ENCODE measurements at places on chromosomes 6 and 20.

GRCh38 chr6:43742931-43743632, 26.9 kb upstream of the VEGFA start:
- no peak for DNase-seq

- no peak for DNase-seq
These were observed 52.4 kb downstream of the CEBPB start for GRCh38 chr20:50242863-50243609.

DNA sequence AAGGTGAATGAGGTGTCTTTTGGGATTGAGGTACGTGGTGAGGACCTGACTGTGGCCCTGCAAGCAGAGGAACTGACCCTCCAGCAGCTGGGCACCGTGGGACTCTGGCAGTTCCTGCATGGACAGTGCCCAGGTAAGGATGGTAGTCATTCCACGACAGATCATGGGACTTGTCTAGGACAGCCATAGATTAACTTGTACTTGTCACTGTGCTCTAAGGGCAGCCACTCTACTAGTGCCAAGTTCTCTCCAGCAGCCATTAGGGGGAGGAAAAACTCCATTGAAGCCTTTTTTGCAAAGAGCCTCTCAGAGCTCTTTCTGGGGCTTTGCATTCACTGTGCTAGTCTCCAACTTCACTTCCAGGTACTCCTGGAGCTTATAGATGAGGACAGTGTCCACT, 20.4 kb downstream of the TAF11 start:
- no peak for DNase-seq

DNA sequence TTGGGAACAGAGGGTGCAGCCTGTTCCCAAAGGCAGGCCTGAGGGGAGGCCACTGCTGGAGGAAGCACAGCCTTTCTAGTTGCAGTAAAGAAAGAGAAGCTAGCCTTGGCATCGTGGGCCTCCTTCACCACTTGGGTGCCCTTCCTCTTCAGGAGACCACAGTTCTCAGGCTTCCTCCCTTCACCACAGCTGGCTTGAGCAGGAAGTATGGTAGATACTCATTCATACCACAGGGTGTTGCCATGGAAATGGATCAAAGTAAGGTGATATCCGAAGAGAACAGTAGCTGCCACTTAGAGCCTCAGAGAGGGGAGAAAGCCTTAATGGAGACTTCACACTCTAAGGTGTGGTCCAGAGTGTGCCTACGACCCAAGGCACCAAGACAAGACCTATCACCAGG, 120.4 kb upstream of the RIPOR2 start:
- no peak for DNase-seq

DNA sequence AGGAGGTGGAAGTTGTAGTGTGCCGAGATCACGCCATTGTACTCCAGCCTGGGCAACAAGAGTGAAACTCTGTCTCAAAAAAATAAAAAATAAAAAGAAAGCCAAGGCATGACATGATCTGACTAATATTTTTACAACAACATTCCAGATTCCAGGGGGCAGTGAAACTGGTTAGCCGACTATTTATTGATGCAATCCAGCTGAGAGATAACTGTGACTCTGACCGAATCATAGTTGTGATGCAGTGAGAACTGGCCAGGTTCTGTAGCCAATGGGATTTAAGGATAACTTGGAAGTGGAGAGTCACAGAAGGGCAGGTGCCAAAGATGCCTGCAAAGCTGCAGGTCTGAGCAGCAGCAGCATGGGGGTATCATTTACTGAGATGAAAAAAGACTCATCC, 82.9 kb upstream of the TSHZ2 start:
- DNase-seq = no peak

DNA sequence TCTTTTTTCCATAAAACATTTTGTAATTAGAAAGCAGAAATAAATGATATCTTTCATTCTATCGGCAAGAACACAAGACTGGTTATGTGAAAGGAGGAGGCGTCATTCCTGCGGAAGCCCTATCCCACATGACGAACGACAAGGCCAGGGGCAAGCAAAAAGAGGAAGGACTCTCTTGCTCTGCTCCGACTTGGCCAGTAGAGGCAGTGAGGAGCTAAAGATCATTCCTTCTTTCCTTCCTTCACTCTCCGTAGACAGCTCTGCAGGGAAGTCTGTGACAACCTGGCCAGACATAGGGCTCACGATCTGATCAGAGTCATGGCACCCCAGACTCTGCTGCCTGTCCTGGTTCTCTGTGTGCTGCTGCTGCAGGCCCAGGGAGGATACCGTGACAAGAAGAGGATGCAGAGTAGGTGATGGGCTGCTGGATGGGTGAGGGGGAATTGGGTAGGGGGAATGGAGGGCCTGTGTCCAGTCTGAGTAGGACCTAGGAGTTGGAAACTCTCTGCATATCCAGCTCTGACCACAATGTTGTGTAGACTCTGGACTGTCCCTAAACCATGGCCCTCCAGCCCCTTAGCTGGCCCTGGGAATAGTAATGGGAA, at the start of gene WFDC10A:
WFDC10A (plus strand) TSS at position 244 of the 605 bp plus-strand sequence; CDS start at position 319, 75 bp downstream.
- peak; percentile 66 for DNase-seq

GRCh38 chr6:56806368-56806767, 148.5 kb upstream of the BEND6 start:
- DNase-seq = no peak

GRCh38 chr6:30211899-30212298, 1.3 kb downstream of the TRIM26 start:
- no peak for DNase-seq

DNA sequence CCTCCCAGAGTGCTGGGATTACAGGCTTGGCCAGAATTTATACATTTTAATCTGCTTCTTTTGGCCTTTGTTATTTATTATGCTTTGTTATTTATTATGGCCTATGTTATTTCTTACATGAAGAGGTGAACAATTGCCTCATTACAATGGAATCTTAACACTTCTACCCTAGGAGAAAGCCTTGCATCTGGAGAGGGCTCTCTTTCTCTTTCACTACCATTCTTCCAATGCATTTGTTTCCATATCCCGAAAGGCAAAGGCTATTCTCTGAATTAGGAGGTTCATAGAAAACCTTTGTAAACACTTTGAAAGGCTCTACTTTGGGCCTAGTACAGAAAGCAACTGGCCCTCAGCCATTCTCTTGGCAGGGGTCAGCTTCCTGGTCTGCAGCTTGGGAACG, 19.9 kb upstream of the DEK start:
- no peak for DNase-seq

GRCh38 chr6:96197241-96197640, 181.5 kb downstream of the FUT9 start:
- no peak for DNase-seq

GRCh38 chr6:132084811-132085509, 133.8 kb upstream of the CCN2 start:
- DNase-seq = no peak

GRCh38 chr6:87541744-87542143, 48.0 kb downstream of the RARS2 start:
- no peak for DNase-seq

- DNase-seq = no peak
These were observed 849 bp downstream of the GSTA4 start for GRCh38 chr6:52994031-52994838.

DNA sequence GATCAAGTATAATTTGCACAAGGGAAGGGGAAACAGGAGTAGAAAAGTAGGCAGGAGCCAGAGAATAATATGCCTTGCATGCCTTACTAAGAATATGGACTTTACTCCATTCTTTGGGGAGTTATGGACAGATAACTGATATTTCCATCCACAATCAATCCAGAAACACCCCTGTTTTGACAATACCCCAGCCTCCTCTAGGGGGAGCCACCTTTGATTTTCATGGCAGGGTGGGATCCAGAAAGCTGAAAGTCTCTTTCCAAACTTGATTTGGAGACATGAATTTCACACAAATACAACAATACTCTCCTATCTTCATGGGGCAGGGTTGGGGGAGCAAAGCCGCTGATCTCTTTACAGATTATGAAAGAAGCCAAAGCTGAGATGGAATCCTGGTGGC, 404.1 kb downstream of the FOXA2 start:
- DNase-seq = no peak

DNA sequence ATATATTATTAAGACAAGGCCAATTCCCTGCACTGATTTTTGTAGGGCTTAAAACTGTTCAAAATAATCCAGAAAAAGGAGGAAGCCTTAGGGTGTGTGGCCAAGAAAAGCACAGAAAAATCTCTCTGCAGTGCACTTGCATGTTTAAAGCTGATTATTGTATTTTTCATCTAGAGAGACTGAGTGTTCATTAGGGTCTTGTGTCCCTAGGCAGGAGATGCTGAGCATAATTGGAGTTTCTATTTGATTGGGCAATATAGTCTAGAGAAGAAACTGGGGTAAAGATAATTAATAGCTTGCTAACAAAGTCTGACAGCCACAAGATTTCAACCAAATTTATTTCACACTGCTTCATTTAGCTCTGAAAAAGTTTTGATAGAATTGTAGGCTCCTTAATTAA, 2.4 kb downstream of the FLRT3 start:
- DNase-seq = no peak

GRCh38 chr6:84804720-84805119, 40.3 kb upstream of the TBX18 start:
- no peak for DNase-seq

- no peak for DNase-seq
These were observed 98.1 kb upstream of the TOP1 start for GRCh38 chr20:40930561-40930960.

- DNase-seq = peak; percentile 48
These were observed 83.1 kb upstream of the TOX2 start for GRCh38 chr20:43831481-43832065.

- DNase-seq = no peak
These were observed 20.8 kb downstream of the RALGAPA2 start for GRCh38 chr20:20691477-20692235.

DNA sequence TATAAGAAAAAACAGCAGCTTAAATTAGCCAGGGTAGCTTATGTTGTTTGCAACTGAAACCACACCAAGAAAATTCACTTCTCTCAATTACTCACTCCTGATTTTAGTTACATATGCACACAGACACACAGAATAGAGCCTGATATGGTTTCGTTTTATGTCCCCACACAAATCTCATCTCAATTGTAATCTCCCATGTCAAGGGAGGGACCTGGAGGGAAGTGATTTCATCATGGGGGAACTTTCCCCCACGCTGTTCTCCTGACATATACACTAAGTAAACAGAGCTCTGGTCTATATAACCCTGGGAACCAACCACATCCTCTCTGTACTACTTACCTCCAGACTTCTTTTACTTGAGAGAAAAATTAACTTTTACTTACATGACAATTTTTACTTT, 9.8 kb downstream of the OR12D1 start:
- DNase-seq = no peak

- no peak for DNase-seq
These were observed 303.3 kb upstream of the MMS22L start for GRCh38 chr6:97586344-97586743.

GRCh38 chr6:76682842-76683241, 610.4 kb upstream of the IMPG1 start:
- DNase-seq = no peak
